ENCODE measurements at places on chromosomes 7 and 10. TPM values are rescaled to one million over a fixed set of nuclear protein-coding genes. Genes with fewer than 3 reads are reported as not detected.

C10orf143 gene
- 3.7 TPM for total RNA-seq

IFIT3 gene
- total RNA-seq, result 117 TPM

GBX1 gene
- total RNA-seq, result not detected

MMP21 gene
- total RNA-seq, result not detected

PON1 gene
- total RNA-seq, result 0.24 TPM

LIPK gene
- not detected for total RNA-seq

TMEM229A gene
- not detected for total RNA-seq

ADCYAP1R1 gene
- 2.9 TPM for total RNA-seq

UTF1 gene
- total RNA-seq, result not detected

DNA sequence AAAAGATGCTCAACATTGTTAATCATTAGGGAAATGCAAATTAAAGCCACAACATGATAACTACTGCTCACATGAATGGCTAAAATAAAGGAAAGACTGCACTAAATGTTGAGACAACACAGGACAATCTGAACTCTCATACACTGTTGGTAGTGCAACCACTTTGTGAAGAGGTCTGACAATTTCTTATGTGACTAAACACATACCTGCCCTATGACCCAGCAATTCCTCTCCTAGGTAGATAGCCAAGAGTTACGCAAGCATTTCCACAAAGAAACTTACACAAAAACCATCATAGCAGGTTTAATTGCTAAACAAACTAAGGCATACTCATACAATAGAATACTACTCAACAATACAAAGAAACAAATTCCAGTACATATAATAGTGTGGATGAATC is 41.8 kb upstream of the HERPUD2 start:
- no peak for DNase-seq

DNA sequence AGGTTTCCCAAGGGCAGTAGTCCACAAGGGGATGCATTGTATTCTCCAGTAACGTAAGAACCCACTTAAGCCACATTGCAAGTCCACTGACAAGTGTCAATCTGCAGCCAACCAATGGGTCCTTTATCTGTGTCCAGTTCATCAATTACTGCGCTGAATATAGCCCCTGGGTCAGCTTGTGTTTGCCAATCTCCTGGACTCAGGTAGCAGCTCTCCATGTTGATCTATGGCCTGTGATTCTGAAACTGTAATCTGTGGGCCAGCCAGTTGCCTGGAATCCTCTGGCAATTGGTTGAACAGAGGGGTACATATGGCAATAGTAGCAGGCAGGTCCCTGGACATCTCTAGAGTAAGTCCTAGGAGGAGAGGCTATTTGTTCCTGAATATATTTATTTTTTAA is 8.8 kb upstream of the TMEM248 start:
- no peak for DNase-seq

- no peak for DNase-seq
Observed at GRCh38 chr7:157482025-157482424, 145.2 kb downstream of the DNAJB6 start.

DNA sequence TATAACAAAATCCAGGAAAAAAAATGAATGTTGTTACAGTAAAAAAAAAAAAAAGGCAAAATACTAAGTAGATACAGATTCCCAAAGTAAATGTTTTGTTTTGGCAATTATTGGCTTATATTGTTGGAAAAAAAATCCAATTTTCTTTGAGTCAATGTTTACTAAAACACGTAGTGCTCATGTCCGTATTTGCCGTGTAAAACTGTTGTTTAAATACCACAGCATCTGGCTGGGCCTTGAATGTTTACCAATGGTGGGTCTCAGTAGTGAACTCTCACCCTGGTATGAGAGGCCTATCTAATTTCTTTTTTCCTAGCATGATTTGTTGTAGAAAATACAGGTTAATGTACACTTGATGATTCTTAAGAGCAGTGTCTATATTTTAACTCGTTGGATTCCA is 41.4 kb upstream of the SLC26A5 start:
- DNase-seq, result no peak

GRCh38 chr10:122662231-122662630 is 37.4 kb downstream of the C10orf120 start:
- no peak for DNase-seq

GRCh38 chr7:141430455-141431139 is 120.6 kb upstream of the AGK start:
- DNase-seq, result no peak

GRCh38 chr7:137690635-137691034 is 156.1 kb downstream of the DGKI start:
- no peak for DNase-seq

- DNase-seq, result no peak
Observed at GRCh38 chr7:17558558-17559332, 260.3 kb downstream of the AHR start.

GRCh38 chr10:7486528-7486927 is 75.7 kb upstream of the SFMBT2 start:
- DNase-seq, result no peak

GRCh38 chr7:50783801-50784507 is 1.3 kb upstream of the GRB10 start:
- no peak for DNase-seq

- DNase-seq, result no peak
Observed at GRCh38 chr7:27605689-27606269, 56.9 kb downstream of the HIBADH start.

DNA sequence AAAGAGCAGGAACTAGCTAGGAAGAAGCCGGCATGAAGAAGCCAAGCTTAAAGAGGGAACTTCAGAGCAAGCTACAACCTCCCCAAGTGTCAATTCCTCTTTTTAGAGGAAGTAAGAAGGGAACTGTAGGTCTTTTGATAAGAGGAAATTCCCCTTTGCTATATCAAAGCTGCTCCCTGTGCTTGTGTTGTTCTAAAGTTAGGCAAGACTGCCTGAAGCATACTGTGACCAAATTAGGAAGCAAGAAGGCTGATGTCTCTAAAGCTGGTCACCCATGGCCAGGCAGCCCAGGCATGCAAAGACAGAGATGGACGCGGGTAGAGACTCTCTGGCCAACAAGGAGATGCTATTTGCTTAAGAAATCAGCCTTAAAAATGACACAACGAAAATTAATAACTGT is 87.9 kb downstream of the RNF216 start:
- no peak for DNase-seq

GRCh38 chr7:149736478-149737360 is 36.7 kb downstream of the ZNF467 start:
- DNase-seq, result peak; percentile 19

- DNase-seq, result peak; percentile 90
Observed at GRCh38 chr10:34768261-34768971, 46.7 kb downstream of the PARD3 start.

DNA sequence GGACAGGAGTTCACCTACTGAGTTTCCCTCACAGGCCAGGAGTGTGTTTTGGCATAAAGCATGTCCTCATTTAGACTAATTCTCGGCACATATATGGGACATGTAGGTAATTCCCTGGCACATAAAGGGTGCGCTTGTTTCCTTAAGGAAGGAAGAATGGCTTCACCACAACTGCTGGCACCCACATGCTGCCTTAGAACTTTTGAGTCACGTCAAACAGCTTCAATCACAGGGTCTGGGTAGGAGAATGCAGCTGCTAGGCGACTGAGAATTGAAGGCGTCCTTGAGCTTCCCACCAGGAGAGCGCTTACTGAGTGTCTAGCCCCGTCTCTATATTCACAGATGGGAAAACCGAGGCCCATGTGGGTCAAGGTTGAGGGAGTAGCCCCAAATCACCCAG is 146.1 kb downstream of the CHN2 start:
- DNase-seq, result no peak

DNA sequence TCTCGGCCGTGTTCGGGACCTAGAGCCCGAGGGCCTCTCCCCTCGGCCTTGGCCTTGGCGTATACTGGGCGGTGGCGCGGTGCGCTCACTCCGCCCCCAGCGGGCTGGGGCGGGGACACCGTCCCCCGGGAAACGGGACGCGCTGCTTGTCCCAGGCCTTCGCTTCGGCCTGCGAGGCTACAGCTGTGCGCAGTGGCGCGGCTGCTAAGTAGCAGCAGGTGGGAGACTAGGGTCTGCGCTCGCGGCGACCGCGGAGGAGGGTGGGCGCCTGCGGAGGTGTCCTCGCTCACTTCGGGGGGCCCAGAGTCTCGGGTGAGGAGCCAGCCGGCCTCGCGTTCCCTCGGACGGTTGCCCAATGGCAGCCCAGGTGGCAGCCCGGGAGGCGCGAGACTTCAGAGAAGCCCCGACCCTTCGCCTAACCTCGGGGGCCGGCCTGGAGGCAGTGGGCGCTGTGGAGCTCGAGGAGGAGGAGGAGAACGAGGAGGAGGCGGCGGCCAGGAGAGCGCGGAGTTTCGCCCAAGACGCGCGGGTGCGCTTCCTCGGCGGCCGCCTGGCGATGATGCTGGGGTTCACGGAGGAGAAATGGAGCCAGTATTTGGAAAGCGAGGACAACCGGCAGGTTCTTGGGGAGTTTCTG is at the start of gene DNAH11:
DNAH11 (plus strand) TSS at position 149 of the 637 bp plus-strand sequence; CDS start at position 356, 207 bp downstream.
- peak; percentile 67 for DNase-seq

- DNase-seq, result no peak
Observed at GRCh38 chr10:71537125-71537524, 140.4 kb downstream of the CDH23 start.

GRCh38 chr7:92735707-92736106 is 100.7 kb downstream of the CDK6 start:
- no peak for DNase-seq

- DNase-seq, result no peak
Observed at GRCh38 chr10:12243864-12244620, 48.1 kb downstream of the CDC123 start.

DNA sequence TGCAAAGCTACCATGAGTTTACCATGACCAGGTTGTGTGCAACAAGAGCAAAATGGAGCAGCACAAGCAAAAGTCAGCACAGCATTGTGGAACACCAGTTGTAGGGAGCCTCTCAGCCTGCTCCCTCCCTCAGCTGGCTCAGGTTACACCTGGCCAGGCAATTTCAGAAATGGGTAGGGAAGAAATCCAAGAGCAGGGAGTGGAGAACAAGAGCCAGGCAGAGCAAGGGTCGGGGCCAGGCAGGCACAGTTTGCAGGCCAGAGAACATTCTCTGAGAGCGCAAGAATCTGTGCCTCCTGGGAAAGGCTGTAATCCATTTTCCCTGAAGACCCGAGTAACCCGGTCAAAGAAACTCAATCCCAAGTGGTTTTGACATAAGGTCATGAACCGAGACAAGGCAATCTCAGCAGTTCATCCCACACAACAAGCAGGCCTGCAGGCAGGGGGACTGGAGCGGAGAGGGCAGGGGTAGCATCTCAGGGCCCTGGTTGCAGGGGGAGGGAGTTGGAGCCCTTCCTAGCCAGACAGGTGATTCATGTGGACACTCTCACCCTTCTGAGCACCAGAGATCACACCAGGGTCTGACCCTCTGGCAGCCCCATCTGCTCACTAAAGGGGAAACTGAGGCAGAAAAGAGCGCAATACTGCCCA is 258.4 kb downstream of the PLXNA4 start:
- DNase-seq, result no peak

- DNase-seq, result no peak
Observed at GRCh38 chr7:80439894-80440821, 71.7 kb downstream of the GNAT3 start.

- no peak for DNase-seq
Observed at GRCh38 chr7:15280078-15280733, 281.6 kb downstream of the AGMO start.

GRCh38 chr10:114002422-114002821 is 41.2 kb upstream of the ADRB1 start:
- no peak for DNase-seq

DNA sequence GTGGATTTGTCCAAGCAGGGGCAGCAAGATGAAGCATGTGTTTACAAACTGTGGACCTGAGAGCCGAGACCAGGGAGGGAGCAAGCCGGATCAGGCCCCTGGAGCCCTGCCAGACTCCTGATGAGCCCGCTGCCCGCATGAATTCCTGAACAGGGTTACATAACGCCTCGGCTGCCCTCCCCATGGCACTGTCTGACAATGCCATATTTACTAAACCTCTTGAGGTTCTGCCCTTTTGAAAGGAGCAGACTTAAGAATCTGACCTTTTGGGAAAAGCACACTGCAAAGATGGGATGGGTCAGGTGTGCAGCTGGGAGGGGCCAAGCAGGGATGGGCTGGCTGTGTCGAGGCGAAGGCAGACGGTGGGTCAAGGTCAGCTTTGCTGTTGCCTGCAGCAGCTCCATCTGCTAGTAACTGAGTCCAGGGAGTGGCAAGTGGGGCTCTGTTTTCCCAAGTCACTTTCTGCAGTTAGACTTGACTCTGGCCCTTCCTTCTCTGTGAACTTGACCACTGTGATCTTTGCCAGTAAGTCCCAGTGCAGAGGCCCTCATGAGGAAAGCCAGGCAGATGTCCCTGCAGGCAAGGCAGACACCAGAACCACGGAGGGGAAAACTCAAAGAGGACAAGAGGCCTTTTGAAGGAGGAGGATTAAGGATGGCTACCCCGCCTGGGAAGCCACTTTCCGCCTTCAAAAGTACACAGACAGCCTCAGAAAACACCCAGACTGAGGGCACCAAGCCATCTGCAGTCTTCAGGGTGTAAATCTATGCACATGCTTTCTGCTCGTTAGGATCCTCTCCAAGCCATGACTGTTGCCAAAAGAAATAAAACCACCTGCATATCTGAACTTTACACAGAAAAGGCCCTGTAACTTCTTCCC is 175.8 kb downstream of the TNS3 start:
- DNase-seq, result peak; percentile 91

DNA sequence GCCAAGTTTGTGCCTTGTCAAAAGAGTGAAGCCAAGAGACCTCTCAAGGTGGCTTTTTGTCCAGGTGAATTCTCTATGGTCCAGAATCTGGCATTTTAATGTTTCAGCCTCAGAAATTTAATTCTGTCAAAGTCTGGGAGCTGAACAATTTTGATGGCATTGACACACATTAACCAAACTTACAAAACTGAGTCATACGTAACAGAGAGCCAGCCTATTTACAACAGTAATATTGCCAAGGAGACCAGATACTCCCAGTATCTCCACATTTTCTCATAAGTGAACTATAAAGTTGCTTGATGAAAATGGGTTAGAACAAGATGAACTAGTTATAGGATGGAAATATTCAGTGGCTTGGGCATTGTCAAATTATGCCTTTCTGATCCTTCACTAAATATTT is 43.8 kb downstream of the PDE6C start:
- no peak for DNase-seq

DNA sequence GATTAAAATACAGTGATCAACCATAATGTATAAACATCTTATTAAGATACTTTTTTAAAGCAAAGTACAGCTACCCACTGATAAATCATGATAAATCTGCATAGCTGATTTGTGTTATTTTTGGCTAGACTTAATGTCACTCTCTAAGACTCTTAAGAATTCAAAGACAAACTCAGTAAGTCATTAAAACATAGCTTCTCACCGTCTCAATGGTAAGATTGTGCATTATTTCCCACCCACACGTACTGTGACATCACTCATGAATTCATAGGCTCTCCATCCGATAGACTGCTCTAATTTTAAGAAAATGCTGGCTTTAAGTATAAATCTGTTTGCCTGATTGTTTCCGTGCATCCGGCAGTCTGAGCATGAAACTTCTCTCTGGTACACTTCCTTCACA is 266.1 kb downstream of the GLI3 start:
- no peak for DNase-seq
